Left hindlimb (tissue), 1 donor: ENCODE measurements at places on chromosomes 2 and 18.
A peak's percentile ranks its signal among the peaks of the same experiment; 100 is the strongest.

DNA sequence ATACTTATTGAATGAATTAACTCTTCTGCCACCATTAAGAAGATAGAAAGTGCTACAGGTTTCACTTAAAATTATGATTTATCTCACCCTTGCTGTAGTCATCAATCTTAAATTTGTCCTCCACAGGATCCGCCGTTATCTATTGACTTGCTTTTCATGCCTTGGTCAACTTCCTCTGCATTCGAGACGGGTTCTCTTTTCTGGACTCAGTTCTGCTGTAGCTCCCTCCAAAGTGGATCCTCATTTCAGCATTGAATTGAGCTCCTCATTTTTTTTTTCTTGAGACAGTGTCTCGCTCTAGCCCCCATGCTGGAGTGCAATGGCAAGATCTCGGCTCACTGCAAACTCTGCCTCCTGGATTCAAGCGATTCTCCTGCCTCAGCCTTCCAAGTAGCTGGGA is 27.6 kb downstream of the INPP5D start:
- no peak for DNase-seq

- DNase-seq, result no peak
Measured at GRCh38 chr2:233047667-233048066, 12.5 kb upstream of the INPP5D start.

- no peak for DNase-seq
Measured at GRCh38 chr2:52117299-52117698, 1085.4 kb upstream of the NRXN1 start.

DNA sequence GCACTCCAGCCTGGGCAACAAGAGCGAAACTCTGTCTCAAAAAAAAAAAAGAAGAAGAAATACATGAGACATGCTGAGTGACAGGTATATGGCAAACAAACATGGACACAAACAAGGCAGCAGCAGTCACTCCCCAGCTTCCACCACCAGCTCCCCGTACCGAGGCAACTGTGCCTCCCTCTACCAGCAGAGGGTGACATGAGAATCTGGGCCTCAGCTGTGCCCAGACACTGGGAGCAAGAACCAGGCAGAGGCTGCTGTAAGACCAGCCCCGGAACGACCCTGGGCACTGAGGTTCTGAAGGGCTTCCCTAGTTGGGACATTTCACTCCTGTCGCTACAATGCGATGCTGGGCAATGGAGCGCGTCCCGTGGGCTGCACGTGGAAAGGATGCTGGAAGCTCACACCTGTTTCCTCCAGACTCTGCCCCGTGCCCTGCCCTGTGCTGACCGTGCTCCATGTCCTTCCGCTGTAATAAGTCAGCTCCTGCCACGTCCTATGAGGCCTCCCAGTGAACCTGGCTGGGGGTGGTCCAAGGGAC is 37.1 kb downstream of the BOK start:
- no peak for DNase-seq

- peak; percentile 15 for DNase-seq
Measured at GRCh38 chr18:79877163-79878091, 74.0 kb downstream of the SLC66A2 start.
